ENCODE measurements at places on chromosomes 3 and 15. TPM values are rescaled to one million over a fixed set of nuclear protein-coding genes. Genes with fewer than 3 reads are reported as not detected.

GRCh38 chr3:8767667-8768363 lies 1.6 kb downstream of the OXTR start:
- peak; percentile 63 for DNase-seq

- DNase-seq: no peak
Observed at GRCh38 chr15:66945842-66946241, 119.6 kb upstream of the SMAD3 start.

DNA sequence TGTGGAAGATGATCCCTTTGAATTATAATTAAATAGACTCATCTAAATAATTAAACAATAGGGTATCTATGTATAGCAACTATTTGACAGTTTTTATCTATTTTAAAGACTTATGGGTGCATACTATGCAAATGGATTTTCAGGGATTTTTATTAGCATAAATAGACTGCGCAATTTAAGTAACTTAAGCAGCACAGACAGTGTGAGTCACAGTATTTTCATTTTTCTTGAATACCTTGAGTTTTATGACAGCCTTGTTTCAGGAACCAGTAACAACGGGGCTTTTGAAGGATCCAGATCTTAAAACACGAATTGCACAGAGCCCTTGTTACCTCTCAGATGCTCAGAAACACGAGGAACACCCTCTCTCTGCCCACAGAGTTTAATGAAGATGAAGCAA lies 175.5 kb upstream of the CD96 start:
- DNase-seq: no peak

GRCh38 chr3:120642368-120642948 lies 39.6 kb downstream of the HGD start:
- DNase-seq: no peak

- no peak for DNase-seq
Observed at GRCh38 chr3:157132936-157133335, 27.0 kb downstream of the CCNL1 start.

- DNase-seq: no peak
Observed at GRCh38 chr3:188353426-188353825, 199.5 kb downstream of the LPP start.

- DNase-seq: no peak
Observed at GRCh38 chr15:95174301-95175259, 943.2 kb downstream of the MCTP2 start.

- no peak for DNase-seq
Observed at GRCh38 chr3:179000144-179000543, 71.5 kb downstream of the ZMAT3 start.

DNA sequence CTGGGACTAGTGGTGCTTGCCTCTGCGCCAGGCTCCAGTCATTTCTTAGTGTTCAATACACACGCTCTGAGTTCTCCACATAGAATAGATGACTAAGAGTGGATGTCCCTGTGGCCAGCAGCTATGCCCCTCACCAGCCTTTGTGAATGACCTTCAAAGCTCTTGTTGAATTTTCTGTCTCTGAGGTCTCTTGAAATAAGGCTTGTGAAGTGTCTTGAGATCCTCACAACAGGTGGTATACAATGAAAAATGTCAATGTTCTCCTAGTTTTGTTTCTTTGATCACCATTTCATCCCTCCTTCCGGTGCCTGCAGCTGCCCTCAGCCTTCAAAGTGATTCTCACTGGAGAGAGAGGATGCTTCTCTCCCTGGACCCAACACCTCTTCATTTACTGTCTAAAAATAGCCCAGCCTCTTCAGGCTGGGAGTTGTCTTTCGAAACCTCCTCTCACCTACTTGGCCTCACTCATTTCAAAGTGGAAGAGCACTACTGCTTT lies 5.4 kb downstream of the MAPKBP1 start:
- no peak for DNase-seq

Gene ENTPD3
- not detected for total RNA-seq

Gene FOXB1
- total RNA-seq: not detected

Gene PFN2
- total RNA-seq: 39.3 TPM

Gene ZNF620
- 12.1 TPM for total RNA-seq

Gene SV2B
- not detected for total RNA-seq

Gene SLC12A1
- total RNA-seq: not detected

Gene CPEB1
- 0.82 TPM for total RNA-seq
